Choroid plexus epithelial cell (primary cell): ENCODE measurements at places on chromosomes 3 and 15.

DNA sequence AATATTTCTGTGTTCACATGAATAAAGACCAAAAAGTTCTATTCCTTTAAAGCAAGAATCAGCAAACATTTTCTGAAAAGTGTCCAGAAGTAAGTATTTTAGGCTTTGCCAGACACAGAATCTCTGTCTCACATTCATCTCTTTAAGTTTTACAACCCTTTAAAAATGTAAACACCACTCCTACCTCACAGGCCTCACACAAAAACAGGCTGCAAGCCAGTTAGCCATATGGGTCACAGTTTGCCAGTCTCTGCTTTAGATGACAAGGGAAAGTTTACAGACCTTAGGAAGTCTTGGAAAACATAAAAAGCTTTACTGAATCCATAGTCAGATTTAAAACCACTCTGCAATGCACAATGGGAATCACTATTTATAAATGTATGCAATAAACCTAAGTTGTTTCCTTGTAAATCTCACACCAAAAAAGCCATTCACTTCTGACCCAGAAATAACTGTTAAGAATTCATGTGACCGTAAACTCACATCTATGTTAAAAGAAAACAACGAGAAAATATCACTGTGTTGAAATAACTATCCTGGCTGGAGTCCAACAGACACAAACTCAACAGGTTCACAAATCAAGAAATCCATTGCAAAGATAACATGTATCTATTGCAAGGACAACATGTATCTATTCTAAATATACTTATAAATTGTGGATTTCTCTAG lies 308.2 kb downstream of the ULK4 start:
- peak; percentile 91 for DNase-seq

DNA sequence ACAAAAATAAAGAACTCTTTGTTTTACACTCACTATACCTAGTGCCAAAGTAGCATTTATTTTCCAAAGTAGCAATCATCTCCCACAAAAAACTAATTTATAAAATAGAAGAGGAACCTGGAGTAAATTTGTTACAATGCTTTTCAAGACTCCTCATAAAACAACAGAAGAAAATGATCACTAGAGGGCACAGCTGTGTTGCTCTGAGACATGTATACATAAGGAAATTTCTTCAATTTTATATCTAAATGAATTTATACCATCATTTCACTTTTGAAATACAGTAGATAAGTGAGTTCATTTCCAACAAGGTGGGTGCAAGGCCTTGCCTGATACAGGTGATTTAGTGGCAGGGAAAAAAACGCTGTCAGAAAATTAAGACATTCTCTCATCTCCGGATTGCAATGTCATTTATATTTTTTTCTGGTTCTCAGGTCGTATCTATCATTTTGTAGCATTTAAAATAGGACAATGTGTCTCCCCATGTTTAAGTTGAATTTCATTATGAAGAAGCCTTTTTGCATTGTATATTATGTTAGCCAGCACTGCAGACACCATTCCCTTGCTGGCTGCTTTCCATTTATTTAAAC lies 25.3 kb upstream of the ARHGEF26 start:
- DNase-seq = peak; percentile 78

DNA sequence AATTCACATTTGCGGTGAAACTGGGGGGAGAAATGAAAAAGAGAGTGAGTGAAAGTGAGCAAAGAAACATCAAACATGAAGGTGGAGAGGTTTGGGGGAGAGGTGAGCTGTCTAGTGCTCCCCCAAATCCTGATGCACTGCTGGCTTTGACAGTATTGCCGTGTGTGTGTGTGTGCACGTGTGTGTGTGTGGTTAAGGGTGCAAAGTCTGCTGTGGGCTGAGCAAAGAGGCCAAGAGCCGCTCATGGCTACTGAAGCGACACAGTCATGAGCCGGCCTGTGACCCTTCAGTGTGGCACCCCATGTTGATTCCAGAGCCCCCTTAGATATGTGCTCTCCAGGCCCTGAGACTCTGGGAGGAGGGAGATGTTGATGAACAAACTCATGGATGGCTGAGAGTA lies 94.3 kb downstream of the DGKG start:
- DNase-seq = no peak

DNA sequence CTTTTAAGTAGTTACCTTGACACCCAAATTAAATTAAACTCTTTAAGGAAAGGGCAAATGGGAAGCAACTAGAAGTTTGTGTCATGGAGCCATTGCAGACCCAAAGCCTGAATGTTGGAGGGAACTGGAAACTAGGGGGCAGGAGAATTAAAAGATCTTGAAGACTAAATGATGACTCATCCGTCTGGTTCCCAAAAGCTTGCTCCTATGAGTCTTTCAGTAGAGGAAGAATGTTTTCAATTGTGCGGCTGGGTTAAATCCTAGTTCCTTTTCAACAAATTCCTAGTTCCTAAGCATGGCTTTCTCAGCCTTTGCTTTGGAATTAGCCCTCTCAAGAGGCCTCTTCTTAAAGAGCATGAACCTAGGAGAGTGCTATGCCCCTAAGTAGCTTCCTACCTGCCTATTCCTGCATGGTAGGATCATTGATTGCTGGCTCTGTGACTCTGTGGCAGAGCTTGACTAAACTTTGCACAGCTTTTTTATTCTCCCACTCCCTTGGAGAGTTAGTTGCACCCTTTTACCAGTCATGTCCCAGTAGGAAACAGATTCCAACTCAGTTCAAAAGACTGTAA lies 17.7 kb downstream of the CLEC3B start:
- DNase-seq = peak; percentile 88

- DNase-seq = no peak
Observed at GRCh38 chr15:67925182-67925581, 85.3 kb upstream of the RNU6-1 start.

GRCh38 chr3:6168256-6168655 lies 692.7 kb upstream of the GRM7 start:
- DNase-seq = no peak

DNA sequence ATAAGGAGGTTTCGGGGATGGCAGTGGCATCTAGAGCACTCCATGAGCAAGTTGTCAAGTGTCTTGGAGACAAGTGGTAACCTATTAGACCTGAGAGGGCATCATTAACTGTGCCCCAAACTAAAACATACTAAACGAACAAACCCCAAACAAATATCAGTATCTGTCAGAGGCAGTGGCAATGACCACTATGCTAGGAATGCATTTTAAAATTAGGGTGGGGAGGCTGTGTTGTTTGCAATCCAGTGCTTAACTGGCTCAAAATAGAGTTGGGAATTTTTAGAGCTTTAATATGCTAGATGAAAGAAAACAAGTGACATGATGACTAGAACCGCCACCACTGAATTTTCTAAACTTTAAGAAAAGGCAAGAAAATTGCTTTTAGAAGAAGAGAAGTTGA lies 51.8 kb upstream of the TPRG1 start:
- DNase-seq = no peak

GRCh38 chr3:177257006-177257405 lies 59.7 kb upstream of the TBL1XR1 start:
- DNase-seq = peak; percentile 23

DNA sequence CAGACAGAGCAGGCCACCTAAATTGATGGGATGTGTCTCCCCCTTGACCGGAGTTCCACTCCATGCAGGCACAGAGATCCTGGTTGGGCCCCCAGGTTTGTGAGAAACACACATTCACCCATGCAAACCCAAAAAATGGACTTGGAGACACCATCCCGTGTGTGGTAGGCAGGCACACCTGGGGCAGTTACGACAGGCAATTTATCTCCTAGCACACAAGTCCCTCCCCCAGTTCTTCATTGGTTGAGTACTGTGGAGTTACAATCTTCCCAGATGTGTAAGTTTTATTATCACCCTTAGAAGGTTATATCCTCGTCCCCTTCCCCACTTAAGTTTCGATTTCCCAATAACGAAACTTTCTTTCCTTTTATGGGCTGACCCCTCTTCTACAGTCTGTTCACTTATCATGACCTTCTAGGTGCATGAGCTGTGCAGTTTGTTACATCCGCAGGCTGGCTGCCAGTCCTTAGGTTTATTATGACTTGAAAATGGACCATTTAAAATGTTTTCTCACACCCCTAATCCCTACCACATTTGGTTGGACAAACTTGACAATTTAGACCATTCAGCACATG lies 27.3 kb downstream of the ARL8B start:
- no peak for DNase-seq

- no peak for DNase-seq
Observed at GRCh38 chr3:16031434-16031833, 143.0 kb upstream of the GALNT15 start.

GRCh38 chr3:98705694-98706093 lies 57.4 kb upstream of the ST3GAL6 start:
- DNase-seq = peak; percentile 37

DNA sequence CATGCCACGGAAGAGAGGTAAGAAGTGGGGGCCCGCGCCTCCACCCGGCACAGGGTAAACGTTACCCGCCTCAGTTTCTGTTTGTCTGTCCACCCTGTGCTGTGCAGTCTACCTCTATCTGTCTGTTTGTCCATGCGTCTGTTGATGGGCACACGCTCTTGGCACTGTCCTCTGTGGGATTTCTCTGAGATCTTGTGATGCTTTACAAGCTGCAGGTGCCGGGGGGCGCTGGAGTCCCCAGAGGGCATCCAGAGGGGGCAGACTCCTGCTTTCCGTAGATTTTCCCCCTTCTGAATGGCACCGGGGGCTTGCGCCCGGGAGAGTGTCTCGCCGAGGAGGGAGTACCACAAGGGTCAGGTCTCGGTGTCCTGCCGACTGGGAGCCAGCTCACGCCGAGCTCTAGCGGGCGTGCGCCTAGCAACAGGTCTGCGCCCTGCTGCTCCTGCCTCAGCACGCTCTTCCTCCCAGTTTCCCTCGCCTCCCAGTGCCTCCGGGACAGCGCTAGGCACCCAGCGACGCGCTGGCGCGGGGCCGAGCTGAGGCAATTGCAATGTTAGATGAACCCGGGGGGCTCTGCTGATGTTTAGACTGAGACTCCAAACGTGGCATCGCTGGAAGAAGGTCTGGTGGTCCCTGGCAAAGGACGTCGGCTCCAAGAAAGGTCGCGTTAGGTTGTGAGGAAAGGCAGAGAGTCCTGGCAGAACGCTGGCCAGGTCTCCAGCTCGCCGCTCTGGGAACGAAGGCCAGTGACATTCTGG lies 667 bp downstream of the CEMIP start:
- DNase-seq = peak; percentile 62

GRCh38 chr3:50164984-50165909 lies 10.1 kb downstream of the SEMA3F start:
- DNase-seq = no peak

DNA sequence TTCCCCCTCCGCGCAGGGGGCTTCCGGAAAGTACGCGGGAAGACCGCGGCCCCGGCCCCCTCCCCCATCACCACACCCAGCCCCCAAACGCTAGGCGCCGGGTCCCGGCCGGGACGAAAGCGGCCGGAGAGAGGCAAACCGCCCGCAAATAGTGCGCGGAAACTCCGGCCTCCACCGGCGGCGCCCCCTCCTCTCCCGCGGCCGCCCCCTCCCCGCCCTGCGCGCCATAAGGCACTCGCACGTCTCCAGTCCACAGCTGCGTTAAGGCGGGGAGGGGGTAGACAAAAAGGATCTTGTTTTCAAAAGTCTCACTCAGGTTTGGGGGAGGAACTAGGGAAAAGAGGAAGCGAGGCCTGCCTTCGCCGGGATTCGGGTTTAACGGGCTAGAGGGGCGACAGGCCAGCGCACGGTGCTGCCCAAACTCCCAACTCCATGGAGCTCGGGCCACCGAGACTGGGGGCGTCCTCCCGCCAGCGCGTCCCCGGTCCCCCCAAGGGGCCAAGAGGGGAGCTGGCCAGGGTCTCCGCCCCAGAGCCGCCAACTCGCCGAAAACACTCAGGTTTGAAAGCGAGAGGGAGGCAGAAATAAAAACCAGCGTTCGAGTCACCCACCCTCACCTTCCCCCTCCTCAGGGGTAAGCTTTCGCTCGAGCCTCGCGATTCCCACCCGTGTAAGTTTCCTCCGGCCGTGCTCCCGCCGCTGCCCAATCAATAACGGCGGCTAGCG lies 1.8 kb downstream of the ANP32A start:
- peak; percentile 42 for DNase-seq
